ENCODE measurements at places on chromosomes 16 and 17.

DNA sequence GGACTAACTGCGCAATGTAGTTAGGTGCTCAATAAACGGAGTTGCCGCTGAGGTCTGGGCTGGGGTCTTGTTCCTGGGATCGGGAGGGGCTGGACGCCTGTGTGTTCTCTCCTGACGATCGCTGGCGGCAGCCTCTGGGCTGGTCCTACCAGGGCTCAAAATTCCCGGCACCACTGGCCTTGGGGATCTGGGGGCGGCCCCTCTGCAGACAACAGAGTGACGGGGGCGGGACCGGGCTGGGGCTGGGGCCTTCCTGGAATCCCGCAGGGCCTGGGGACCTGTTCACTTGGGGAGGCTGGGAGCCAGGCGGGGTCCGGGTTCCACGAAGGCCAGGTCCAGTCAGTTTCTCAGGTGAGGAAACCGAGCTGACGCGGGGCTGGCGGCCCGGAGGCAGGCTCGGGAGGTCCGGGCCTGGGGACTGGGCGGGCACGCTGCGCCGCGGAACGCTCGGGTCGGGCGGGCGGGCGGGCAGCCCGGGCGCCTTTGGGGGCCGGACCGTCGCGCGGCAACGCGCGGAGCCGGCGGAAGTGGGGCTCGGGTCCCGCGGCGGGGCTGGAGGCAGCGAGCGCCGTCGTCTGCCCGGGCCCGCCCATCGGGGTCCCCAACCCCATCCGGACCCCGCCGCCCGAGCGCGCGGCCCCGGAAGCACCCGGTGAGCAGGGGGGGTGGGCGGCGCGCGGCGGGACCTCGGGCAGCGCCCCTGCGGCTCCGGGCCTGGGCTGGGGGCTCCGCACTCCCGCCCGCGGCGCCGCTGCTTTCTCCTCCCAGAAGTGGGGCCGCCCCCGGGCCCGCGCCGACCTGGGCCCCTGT lies at the start of gene PIGQ:
Gene PIGQ (plus strand): TSS at position 524 of the 810 bp plus-strand sequence. CDS start 4,107 bp downstream, outside the sequence.
- DNase-seq: peak; percentile 59

GRCh38 chr17:10380631-10381408 lies 8.0 kb upstream of the MYH13 start:
- DNase-seq: no peak

- no peak for DNase-seq
Measured at GRCh38 chr17:9356488-9356911, 219.1 kb downstream of the STX8 start.

- no peak for DNase-seq
Measured at GRCh38 chr17:57726213-57726790, 18.8 kb downstream of the CCDC182 start.

GRCh38 chr16:77660311-77660710 lies 62.0 kb upstream of the NUDT7 start:
- no peak for DNase-seq

DNA sequence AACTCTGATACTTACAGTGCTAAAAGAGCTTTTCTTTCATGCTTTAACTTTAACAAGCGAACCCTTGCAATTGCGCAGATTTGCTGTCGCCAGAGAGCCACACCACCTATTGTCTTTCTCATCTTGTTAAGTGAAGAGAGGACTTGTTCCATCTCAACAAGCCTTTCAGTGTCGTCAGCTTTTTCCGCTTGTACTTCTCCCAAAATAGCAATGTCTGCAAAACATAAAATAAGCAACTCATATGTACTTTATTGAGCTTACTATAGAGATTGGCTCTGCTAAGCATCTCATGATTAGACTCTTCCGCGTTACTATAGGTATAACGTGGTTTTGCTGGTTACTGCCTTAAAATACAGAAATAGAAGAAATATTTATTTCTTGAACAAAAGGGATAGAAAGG lies 51.9 kb downstream of the ABCA8 start:
- DNase-seq: no peak

DNA sequence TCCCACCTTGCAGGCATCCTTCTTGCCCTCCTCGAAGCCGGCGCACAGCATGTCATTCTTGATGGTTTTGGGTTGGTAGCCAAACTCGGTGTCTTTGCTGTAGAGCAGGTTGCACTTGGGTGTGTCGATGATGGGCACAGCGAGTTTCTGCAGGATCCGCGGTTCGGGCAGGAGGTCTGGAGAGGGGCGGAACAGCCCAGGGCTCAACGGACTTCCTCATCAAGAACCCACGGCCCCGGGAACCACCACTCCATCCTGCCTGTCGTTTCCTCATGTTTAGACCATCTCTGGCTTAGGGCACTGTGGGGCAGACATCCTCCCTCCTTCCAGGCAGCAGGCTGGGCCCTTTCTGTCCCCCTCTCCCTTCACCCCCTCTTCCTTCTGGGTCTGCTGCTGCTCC lies 6.5 kb downstream of the PRSS27 start:
- DNase-seq: no peak

DNA sequence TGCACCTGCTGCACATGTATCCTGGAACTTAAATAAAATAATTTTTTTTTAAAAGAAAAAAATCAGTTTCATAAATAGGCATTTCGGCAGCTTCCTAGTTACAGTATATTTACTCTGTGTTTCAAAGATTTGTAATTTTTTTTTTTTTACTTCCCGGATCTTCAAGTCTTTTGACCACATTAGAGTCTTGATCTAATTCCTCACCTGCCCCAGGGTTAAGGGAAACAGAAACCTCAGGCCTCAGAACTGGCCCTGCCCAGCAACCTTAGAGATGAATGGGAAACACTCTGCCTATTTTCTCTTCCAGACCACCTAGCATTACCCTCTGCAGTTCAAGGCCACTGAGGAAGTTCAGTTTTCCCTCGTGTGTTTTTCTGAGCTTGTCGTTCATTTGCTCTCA lies 304.0 kb downstream of the MAF start:
- no peak for DNase-seq

- no peak for DNase-seq
Measured at GRCh38 chr16:1425616-1426370, 5.1 kb upstream of the PERCC1 start.

DNA sequence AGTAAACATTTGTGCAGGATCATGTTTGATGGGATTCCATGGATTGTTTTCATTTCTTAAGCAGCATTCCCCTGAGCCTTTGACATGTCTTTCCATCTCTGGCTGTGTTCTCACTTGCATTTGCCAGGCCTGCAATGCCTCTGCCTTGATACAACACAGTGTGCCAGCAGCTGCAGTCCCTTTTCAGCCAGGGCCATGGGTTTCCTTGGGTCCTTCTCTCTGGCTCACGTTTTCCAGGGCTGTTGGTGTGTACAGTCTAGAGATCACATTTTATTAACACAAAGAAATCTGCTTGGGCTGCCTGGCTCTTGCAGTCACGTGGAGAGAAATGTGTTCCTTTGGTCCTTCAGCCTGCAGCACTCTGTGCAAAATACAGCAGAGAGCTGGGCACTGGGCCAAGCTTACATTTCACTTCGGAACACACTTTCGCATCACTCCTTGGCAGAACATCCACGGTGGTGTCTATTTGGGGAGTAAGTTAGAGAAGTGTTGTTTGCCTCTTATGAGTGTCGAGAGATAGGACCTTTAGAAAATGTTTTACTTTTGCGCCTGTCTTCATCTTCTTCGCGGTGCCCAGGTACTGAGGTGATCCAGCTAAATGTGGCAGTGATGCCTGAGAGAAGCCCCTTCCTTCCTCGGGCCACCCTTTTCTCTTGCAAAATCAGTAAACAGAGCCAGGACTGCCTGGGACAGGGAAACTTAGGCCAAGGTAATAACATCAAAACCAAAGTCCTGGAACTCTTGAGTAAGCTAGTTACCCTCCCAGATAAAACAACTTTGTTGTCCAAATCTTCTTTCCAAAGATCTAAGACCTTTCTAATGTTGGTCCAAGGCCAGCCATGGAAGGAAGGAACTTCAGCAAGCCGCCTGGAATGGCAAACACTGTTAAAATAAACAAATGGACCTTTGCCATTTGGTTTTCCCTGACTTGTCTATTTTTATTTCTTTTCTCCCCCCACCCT lies 20.9 kb downstream of the HLF start:
- DNase-seq: no peak

- no peak for DNase-seq
Measured at GRCh38 chr16:6641091-6641490, 691.6 kb upstream of the RBFOX1 start.

- DNase-seq: no peak
Measured at GRCh38 chr16:64089697-64090096, 1032.2 kb downstream of the CDH11 start.

DNA sequence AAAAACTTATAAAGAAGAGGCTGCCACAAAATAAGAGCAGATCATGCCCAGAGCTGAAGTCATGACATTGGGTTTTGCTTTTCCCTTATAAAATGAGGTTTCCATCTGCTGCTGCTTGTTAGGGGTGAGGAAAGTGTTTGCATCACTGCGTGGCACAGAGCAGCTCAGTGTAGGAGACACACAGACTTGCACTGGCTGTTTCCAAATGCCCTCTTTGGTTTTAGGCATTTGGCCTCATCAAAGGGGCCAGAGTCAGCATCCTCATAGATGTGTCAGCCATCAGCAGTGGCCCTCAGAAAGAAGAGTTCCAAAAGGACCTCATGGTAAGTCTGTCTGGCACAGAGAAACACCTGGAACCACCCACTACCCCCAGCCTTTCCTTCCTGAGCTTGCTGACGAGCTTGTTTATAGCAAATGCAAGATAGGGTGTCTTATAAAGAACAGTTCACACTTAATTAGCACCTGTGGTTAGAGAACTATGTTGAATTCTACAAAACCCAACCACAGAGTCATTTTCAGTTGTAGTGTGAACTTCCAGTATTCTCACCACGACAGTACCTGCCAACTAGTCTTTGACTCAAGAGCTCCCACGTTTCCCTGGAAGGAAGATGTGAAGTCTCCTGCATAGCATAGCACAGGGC lies 17.0 kb downstream of the VWA3A start:
- DNase-seq: no peak

- DNase-seq: peak; percentile 82
Measured at GRCh38 chr17:76072148-76072858, at the start of gene SRP68. TSS of gene SRP68 (minus strand) at chr17:76072517. CDS start at chr17:76072491, 26 bp downstream.

GRCh38 chr17:77513045-77513444 lies 372.3 kb downstream of the SEC14L1 start:
- no peak for DNase-seq

DNA sequence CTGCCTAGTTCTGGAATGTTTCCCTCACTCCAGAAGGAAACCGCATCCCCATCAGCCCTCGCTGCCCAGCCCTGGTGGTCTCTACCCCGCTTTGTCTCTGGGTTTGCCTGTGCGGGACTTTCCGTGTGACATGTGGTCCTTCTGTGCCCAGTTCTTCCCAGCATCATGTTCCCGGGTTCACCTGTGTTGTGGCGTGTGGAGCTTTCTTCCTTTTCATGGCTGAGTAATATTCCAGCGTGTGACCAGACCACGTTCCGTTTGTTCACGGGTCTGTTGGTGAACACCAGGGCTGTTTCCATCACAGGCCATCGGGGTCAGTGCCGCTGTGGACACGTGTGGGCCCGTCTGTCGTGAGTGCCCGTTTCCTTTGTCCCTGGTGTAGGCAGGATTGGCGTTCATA lies 32.1 kb downstream of the CACNA1H start:
- no peak for DNase-seq

- no peak for DNase-seq
Measured at GRCh38 chr17:72077326-72077960, 43.4 kb upstream of the SOX9 start.

DNA sequence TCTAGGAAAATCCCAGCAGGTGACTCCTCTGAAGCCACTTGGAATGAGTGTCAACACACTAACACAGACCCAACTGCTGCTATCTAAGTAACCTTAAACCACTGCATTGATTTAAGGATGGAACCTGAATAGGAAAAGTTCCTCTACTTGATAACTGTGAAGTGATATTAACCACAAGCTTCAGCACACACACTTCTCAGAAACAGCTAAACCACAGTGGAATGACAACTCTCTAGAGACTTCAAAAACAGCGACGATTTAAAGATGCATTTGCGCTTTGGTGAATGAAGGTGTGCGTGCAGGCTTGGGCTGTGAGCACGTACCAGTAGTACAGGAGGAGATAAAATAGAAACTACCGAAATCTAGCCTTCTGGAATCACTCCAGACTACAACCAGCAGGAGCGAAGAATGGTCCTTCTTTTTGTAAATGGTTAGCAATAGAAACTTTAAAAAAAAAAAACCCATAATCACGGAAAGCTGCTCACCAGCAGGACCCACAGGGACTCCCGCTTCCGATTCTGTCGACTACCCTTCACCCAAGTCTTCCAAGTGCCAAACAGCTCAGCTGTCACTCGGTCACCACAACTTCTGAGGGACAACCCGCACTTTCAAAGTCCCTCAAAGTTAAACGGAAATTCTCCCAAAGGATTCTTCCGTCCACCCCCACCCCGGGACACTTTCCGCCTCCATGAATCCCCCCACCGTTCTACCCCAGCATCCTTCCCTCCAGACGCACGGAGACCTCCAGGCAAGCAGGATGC lies 137.7 kb upstream of the CORO6 start:
- DNase-seq: peak; percentile 48

- no peak for DNase-seq
Measured at GRCh38 chr16:49620158-49620868, 235.6 kb downstream of the ZNF423 start.

Measured in stimulated activated naive CD4-positive, alpha-beta T cell treated with Interleukin-2 at 50 U/mL for 16 hours (primary cell).